Body of pancreas (tissue), 4 donors: ENCODE measurements at places on chromosomes 11 and 22.

- H3K4me3 ChIP-seq, result no peak overlapping the region
- no peak overlapping the region for H3K27ac ChIP-seq
- no peaks in the 10 kb centered on the region for H3K4me1 ChIP-seq
- no peaks in the 10 kb centered on the region for H3K36me3 ChIP-seq
- DNase-seq, result no peak
Observed at GRCh38 chr11:41247621-41248020, 211.8 kb downstream of the LRRC4C start.

DNA sequence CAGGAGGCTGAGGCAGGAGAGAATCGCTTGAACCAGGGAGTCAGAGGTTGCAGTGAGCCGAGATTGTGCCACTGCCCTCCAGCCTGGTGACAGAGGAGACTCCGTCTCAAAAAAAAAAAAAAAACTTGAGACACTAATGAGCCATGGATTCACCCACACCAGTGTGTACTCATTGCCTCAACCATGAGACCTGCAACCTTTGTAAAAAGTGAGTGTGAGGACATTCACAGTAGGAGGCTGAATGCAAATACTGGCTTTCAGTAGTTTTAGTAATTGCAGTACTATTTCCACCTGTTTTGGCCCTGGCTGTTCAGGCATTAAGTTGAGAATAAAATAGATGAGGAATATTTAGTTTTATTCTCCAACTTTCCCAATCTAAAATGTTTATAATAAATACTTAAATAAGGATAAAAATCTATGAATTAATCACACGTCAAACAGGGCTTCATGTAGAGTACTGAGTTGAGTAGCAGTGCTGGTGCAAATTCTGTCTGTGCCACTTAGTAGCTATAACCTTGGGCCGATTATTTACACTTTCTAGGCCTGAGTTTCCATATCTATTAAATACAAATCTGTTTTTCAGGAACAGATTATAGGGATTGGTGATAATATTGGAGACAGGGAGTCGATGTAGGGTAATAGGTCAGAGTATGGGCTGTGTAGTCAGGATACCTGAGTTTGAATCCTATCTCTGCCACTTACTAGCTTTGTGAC is 72.8 kb downstream of the PPP2R1B start:
- peaks cover 40% of the 10 kb centered on the region for H3K4me1 ChIP-seq
- H3K27ac ChIP-seq, result peak overlapping the region; percentile 58
- peaks cover under 1% of the 10 kb centered on the region for H3K36me3 ChIP-seq
- DNase-seq, result no peak

- no peak overlapping the region for H3K4me3 ChIP-seq
- no peaks in the 10 kb centered on the region for H3K36me3 ChIP-seq
- H3K27ac ChIP-seq, result no peak overlapping the region
- H3K4me1 ChIP-seq, result peaks cover 7% of the 10 kb centered on the region
- H3K27me3 ChIP-seq, result no peaks in the 10 kb centered on the region
Observed at GRCh38 chr11:43071338-43071737, 240.5 kb upstream of the API5 start.

GRCh38 chr11:35116245-35116644 is 22.7 kb upstream of the CD44 start:
- peak overlapping the region; percentile 70 for H3K27ac ChIP-seq
- no peak overlapping the region for H3K4me3 ChIP-seq
- H3K4me1 ChIP-seq, result peaks cover 20% of the 10 kb centered on the region
- H3K36me3 ChIP-seq, result no peaks in the 10 kb centered on the region

DNA sequence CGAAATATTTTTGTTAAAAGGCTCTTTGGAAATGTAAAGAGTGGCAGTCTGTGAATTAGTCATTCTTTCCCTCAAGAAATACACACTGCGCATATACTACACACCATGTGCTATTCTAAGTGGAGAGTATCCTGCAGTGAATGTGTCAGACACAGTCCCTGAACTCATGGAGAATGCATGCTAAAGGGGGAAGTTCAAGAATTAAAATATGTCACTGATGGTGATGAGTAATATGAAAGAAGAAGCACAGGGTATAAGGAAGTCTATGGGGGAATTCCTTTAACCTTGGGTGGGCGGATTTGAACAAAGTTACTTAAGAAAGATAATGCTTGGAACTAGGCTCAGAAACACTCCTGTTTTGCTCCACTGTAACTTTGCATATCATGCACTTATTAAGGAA is 153.0 kb downstream of the LRRC4C start:
- H3K4me3 ChIP-seq, result no peak overlapping the region
- H3K36me3 ChIP-seq, result no peaks in the 10 kb centered on the region
- DNase-seq, result no peak

GRCh38 chr11:96257036-96257435 is 86.0 kb downstream of the MAML2 start:
- H3K4me1 ChIP-seq, result no peaks in the 10 kb centered on the region
- H3K36me3 ChIP-seq, result no peaks in the 10 kb centered on the region
- no peaks in the 10 kb centered on the region for H3K27me3 ChIP-seq
- H3K4me3 ChIP-seq, result no peak overlapping the region

DNA sequence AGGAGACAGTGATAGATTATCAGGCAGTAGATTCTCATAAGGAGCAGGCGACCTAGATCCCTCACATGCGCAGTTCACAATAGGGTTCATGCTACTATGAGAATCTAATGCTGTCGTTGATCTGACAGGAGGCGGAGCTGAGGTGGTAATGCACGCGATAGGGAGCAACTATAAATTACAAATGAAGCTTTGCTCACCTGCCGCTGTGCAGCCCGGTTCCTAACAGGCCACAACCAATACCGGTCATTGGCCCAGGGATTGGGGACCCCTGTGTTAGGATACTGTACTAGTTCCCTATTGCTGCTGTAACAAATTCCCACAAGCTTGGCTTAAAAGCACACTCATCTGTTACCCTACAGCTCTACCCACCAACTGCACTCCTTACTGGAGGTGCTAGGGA is 10.7 kb downstream of the B3GNT6 start:
- H3K4me3 ChIP-seq, result no peak overlapping the region
- H3K27me3 ChIP-seq, result no peaks in the 10 kb centered on the region
- DNase-seq, result no peak
- no peak overlapping the region for H3K27ac ChIP-seq
- H3K4me1 ChIP-seq, result peaks cover 6% of the 10 kb centered on the region
- H3K36me3 ChIP-seq, result no peaks in the 10 kb centered on the region

GRCh38 chr11:12769834-12770345 is 95.7 kb downstream of the TEAD1 start:
- H3K27me3 ChIP-seq, result no peaks in the 10 kb centered on the region
- H3K4me1 ChIP-seq, result peaks cover 4% of the 10 kb centered on the region
- no peak overlapping the region for H3K4me3 ChIP-seq
- no peak overlapping the region for H3K27ac ChIP-seq
- H3K36me3 ChIP-seq, result no peaks in the 10 kb centered on the region
- no peak for DNase-seq
